ENCODE measurements at places on chromosomes 5 and 9. TPM values are rescaled to one million over a fixed set of nuclear protein-coding genes. Genes with fewer than 3 reads are reported as not detected.

EMB gene
- total RNA-seq = 186 TPM

GRM6 gene
- total RNA-seq = not detected

DNA sequence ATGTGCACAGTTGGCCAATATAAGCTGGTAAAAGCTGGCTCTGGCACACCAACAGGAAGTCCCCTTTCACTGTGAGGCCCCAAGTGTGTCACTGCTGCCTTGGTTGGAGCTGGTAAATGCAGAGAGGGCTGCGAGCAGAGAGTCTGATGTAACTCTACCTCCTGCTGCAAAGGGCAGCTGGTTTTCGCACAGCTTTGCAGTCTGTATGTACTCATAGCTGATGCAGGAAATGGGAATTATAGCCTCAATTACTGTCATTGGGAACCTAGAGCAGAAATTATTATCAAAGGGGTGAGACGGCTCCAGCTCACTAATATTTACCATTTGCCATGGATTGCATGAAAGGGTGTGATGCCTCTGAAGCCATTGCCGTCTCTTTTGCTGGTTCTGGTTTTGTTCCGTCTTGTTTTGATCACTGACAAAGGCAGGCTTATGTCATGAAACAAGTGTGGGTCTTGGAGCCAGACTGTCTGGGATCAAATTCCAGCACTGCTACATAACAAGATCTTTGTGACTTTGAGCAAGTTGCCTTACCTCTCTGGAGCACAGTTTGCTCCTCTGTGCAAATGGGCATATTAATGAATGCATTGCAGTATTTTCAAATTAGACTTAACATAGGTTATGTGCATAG lies 124.3 kb upstream of the SLC25A48 start:
- no peak for DNase-seq

DNA sequence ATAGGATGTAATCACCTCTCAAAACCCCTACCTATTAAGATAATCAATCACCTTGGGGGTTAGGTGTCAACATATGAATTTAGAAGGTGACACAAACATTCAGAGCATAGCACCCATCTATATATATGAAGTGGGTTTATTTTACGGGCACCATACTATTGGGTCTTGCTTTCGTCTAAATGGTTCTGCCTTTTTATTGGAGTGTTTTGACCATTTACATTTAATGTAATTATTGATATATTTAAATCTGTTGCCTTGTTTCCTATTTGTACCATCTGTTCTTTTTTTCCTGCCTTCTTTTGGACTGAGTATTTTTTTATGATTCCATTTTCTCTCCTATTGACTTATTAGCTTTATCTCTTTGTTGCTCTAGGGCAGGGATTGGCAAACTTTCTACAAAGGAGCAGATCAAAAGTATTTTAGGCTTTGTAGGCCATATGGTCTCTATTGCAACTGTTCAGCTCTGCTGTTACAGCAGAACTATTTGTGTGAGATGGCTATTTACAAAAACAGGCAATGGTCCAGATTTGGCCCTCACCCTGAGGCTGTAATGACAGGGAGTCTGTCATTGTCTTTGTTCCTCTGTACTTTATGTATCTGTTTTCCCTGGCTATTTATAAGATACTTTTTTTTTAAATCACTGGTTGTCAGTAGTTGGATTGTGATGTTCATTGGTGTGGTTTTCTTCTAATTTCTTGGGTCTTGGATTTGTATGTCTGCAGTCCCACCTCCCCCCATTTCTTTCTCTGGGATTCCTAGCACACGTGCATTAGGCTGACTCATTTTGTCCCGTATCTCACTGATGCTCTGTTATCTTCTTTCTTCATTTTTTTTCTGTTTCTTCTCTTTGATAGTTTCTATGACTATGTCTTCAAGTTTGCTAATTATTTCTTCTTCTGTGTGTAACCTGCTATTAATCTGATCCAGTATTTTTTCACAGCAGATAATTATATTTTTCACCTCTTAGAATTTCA lies 127.1 kb downstream of the DAB2IP start:
- no peak for DNase-seq

FBXW5 gene
- total RNA-seq = 84.3 TPM

DNA sequence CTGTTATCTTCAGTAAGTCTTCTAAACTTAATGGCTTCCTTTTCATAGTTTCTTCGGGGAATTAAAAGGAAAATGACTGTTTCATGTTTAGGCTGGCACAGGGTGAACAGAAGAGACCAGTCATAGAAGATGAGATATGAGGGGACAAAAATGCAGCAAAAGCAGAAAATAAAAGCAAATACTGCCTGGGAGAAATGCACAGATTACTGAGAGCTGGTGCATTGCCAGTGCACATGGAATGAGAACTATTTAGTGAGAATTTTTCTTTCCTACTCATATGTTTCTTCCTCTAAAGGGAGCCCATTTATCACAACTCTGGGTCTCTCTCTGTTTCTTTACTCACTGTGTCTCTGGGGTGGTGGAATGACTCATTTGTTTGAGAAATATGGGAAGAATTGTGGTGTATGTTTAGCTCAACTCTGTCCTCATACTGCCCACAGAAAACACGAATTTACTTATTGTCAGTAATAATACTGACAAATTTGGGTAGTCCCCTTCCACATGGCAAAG lies 25.9 kb upstream of the ANKRD55 start:
- DNase-seq = no peak

- DNase-seq = no peak
Observed at GRCh38 chr5:42721484-42721883, 35.1 kb upstream of the CCDC152 start.

DNA sequence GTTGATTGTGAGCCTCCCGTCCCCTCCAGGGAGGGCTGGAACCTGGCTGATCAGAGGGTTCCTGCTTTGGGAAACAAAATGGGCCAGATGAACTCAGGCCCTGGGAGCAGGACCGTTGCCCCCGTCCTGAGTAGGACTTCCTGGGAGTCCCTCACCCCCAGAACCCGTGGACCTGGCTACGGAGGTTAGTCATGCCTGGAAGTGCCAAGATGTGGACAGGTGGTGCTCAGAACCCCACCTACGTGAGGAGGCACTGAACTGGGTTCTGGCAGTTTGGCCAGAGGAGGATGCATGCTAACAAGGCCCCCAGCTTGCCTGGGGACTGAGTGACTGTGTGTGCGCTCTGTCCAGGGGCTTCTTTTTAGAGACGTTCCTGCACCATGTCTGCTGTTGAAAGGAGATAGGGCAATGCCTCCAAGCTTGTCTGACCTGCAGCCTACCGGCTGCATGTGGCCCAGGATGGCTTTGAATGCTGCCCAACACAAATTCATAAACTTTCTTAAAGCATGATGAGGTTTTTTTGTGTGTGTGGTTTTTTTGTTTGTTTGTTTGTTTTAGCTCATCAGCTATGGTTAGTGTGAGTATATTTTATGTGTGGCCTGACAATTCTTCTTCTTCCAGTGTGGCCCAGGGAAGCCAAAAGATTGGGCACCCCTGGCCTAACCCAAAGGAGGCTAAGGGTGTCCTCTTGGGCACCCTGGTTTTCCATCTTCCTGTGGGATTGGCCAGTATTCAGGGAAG lies 1.8 kb upstream of the DAB2IP start:
- no peak for DNase-seq

DNA sequence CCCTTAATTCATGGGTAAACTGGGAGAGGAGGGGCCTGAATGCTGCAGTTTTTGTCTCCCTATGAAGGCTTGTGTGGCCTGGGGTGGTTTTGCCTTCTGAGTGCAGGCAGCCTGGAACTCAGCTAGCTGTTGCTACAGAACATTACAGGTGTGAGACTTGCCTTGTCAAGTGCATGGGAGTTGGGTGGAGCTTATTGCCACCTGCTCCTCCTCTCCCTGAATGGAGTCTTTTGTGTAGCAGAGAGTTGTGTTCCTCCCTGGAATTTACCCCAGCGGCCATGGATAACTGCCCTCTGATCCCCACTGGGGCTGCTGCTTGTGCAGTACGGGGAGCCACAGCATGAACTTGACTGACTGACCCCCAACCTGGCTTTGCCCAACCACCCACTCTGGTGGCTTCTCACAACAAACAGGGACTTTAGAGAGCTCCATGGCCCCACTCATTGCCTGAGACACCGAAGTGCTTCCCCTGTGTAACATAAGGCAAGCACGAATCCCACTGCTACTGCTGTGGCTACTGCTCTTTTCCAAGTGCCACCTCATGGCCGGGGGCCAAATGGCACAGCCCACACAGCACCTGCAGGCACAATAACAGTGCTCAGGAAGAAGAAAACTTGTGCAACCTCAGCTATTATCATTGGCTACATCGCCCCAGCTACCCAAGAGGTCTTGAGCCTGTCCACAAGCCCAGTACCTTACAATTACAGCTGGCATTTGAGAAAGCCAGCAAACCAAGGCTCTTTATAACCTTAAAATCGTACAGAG lies 942.9 kb downstream of the CDH18 start:
- no peak for DNase-seq

- no peak for DNase-seq
Observed at GRCh38 chr9:74946686-74947085, 6.0 kb downstream of the C9orf40 start.

DNA sequence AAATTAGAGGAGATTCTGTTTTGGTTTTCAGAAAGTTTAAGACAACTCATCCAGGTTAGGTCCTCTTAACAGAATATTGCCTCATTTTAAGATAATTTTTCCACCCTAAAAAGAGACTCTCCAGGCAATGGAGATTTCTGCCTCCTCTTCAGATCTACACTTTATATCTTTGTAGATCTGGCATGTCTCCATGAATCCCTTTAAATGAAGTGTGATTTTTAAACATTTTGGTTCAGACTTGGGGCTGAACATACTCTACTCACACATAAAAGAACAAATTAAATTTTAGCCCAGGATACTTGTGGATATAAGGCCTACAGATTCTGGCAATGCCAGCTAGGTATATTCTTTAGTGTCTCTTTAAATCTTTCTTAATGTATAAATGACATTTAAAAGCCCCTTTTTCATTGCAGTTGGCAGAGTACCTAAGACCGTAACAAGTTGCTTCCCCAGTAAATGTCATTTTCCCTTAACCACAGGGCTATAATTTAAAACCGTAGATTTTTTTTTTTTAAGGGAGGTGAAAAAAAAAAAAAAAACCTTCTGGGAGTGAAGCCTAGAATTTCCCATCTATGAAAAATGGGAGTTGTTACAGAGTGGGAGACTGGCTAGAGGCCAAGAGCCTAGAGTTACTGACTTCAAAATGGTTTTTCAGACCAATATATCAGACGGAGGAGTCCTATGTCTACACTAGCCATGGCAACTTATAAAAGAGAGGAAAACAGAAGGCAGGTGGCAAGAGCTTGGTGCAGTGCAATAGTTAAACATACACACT lies 207.8 kb upstream of the TARS1 start:
- DNase-seq = no peak

STKLD1 gene
- 0.72 TPM for total RNA-seq

DNA sequence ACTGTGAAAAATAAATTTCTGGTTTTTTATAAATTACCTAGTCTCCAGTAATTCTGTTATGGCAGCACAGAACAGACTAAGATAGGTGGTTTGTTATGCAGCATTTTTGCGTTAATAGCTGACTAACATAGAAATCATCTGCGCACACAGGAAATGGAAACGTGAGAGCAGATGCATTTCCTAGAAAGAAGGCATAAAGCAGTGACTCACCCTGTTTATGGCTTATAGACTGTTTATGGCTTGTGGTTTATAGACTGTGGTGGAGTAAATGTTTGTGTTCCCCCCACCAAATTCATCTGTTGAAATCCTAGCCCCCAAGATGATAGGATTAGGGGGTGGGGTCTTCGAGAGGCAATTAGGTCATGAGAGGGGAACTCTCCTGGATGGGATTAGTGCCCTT lies 18.3 kb upstream of the OSMR start:
- DNase-seq = no peak

SLCO4C1 gene
- total RNA-seq = 0.13 TPM

CKMT2 gene
- total RNA-seq = not detected

IFNB1 gene
- total RNA-seq = not detected

SPINK14 gene
- total RNA-seq = not detected

- DNase-seq = no peak
Observed at GRCh38 chr9:136665111-136665703, 2.5 kb downstream of the EGFL7 start.

DNA sequence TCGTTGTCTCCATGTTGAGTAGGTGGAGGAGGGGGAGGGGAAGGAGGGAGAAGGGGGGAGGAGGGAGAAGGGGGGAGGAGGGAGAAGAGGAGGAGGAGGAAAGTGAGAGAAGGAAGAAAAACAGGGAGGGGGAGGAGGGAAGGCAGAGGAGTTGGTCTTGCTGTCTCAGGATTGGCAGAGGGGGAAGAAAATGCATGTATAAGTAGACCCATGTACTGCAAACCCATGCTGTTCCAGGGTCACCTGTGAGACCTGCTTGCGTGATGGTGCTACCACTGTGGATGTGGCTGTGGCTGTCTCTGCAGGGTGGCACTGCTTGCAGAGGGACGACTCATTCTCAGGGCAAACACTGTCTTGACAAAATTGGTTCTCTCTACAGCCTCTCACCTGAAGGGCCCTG lies 76.3 kb downstream of the PTCH1 start:
- no peak for DNase-seq

SLC28A3 gene
- not detected for total RNA-seq

DNA sequence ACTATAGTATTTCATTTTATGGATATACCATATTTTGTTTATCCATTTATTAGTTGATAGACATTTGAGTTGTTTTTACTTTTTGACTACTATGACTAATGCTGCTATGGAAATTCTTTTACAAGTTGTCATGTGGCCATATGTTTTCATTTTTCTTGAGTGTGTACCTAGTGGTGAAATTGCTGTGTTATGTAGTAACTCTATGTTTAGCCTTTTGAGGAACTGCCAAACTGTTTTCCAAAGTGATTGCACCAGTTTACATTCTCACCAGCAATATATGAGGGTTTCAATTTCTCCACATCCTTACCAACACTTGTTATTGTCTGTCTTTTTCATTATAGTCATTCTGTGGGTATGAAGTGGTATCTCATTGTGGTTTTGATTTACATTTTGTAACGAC lies 75.4 kb downstream of the GRIA1 start:
- no peak for DNase-seq

DNA sequence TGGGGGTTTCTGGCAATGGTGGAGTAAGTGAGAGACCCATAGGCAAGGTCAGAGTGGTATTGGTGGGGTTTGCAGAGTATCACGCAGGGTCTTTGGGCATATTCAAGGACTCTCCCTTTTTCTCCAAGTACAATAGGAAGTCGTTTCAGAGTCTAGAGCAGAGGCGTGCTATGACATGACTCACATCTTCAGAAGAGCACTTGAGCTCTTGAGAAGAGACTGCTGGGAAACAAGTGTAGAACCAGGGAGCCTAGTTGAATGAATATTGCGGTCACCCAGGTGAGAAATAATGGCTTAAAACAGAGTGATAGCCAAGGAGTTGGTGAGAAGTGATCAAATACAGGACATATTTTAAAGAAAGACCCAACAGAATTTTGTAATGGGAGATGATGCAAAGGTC lies 813.4 kb downstream of the TLE1 start:
- no peak for DNase-seq

DNA sequence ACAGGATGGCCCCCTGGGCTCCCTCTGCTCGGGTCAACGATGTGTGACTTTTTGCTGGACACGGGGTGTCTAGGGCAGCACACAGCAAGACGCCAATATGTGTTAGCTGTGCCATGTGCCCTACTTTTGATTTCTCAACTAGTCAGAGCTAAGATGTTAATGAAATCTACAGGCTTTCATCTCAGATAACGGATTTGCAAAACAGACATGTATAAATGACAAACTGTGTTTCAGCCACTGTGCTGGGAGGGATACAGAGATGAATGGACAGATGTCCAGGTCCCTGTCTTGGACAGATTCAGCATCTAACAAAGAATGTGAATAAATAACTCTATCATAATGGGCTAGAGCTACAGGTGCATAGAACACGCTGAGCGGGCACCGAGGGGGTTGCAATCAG lies 160.2 kb upstream of the LHFPL2 start:
- no peak for DNase-seq

SHB gene
- 0.65 TPM for total RNA-seq

KCTD16 gene
- not detected for total RNA-seq

- DNase-seq = no peak
Observed at GRCh38 chr9:79630521-79631403, 59.0 kb downstream of the TLE4 start.
